Activated naive CD4-positive, alpha-beta T cell treated with anti-CD3 and anti-CD28 coated beads, Interleukin-2, amount 10 ng/mL, durations not matched to agents 7 days and 5 days (primary cell): ENCODE measurements at places on chromosomes 2 and 18.

- DNase-seq = no peak
Measured at GRCh38 chr18:53551868-53552426, 672.5 kb downstream of the MBD2 start.

- DNase-seq = no peak
Measured at GRCh38 chr18:26228562-26229260, 2.5 kb downstream of the TAF4B start.

DNA sequence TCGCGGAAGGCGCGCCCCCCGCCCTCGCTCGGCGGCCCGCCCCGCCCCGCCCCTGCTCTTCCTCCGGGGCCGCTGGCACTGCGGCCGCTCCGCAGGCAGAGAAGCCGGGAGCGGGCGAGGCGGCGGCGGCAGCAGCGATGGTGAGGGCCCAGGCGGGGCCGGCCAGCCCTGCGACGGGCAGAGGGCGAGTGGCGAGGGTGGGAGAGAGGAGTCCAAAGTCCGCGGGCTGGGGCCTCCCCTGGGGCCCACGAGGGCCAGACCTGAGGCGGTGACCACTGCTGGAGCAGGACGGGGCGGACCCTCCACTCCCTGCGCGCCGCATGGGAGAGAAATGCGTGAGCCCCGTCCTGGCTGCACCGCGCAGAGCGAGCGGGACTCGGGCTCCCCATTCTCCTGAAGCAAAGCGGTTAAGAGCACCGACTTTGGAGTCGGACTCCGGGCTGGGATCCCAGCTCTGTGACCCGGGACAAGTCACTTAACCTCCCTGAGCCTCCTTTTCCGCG lies at the start of gene VAMP5:
TSS of gene VAMP5 (plus strand) at position 78 of the 503 bp plus-strand sequence. CDS start at position 138, 60 bp downstream.
- DNase-seq = no peak

GRCh38 chr2:86300496-86300895 lies 36.9 kb downstream of the REEP1 start:
- DNase-seq = no peak

DNA sequence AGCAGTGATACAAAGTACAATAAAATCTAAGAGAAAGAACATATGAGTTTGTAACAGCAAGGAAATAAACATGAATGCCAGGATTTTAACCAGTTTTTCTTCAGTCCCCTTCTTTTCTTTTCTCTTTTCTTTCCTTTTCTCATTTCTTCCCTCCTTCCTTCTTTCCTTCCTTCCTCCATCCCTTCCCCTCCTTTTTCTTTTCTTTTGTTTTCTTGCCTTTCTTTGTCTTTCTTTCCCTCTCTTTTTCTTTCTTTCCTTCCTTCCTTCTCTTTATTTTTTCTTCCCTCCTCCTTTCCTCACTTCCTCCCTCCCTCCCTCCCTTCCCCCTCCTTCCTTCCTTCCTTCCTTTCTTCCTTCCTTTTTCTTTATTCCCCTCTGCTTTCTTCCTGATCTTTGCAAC lies 142.8 kb upstream of the SYT4 start:
- no peak for DNase-seq

DNA sequence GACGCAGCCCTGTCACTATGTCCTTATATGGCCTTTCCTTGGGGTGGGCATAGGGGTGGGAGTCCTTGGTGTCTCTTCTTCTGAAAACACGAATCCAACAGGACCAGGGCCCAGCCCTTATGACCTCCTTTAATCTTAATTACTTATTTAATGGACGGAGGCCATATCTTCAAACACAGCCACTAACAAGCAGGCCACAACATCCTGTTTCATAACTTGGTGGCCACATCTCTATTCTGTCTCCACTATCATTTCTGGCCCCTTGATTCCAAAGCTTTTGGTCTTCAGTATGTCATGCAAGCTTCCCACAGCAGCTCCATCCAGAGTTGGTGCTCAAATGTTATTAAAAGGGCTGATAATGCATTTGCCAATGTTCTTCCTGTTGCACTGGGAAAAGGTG lies 287.3 kb upstream of the SMIM21 start:
- no peak for DNase-seq

- no peak for DNase-seq
Measured at GRCh38 chr2:8648441-8649213, 33.2 kb upstream of the ID2 start.

DNA sequence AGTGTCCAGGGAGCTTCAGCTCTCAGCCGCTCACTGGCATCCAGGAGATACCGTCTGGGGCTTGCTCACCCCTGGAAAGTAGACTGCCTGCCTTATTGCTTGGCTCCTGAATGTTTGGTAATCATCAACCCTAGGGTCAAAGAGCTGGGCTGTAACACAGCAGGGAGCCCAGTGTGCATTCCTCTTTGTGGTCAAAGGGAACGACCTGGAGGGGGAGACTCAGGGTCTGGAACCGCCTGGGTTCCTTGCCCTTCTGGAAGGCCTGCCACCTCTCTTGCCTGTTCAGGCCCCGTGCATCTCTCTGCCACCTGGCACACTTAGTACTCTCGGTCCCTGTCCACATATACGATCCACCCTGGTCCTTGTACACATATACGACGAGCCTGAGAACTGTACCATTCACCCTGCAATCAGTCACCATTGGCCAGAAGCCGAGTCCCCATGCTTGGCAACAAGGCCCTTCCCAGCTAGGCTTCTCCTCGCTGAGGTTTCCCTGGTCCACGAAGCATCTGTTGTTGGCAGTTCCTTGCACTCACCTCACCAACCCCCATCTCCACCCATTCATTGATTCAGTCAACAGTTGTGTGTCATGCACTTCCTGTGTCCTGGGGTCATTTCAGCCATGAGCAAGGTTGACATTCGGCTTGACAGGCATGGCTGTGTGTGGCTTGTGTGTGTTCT lies at the start of gene NAT8:
TSS of gene NAT8 (minus strand) at position 85 of the 681 bp plus-strand sequence. CDS start 794 bp downstream, outside the sequence.
- no peak for DNase-seq

- DNase-seq = no peak
Measured at GRCh38 chr2:39743269-39743776, 35.7 kb downstream of the THUMPD2 start.

DNA sequence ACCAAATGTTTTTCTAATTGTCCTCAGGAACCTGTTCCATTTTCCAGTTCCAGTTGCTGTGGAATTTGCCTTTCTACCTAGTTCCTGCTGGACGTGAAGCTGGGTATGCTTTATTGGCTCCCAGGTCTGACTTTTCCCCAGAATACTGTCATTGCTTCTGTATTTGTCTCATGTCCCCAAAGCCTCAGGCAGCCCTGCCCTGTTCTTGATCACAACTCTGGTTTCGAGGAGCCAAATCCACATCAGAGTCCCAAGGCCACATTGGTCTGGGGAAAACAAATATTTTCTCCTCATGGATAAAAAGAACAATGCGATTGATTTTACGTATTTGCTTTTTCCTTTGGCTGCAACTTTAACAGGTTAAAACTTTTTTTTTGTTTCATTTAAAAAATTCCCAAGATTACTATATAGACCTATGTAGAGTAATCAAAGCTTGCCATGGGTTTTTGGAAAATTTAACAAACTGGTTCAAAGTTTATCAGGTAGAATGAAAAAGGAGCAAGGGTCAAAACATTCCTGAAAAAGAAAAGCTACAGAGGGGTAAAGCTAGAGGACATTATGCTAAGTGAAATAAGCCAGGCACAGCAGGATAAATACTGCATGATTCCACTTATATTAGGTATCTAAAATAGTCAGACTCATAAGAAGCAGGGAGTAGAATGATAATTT lies 85.2 kb downstream of the MDH1 start:
- no peak for DNase-seq

- DNase-seq = no peak
Measured at GRCh38 chr2:26387189-26387588, 14.5 kb upstream of the DRC1 start.

- DNase-seq = no peak
Measured at GRCh38 chr2:26892133-26892532, 44.2 kb downstream of the DPYSL5 start.

- DNase-seq = no peak
Measured at GRCh38 chr2:116776556-116776955, 1037.9 kb upstream of the DDX18 start.
